ENCODE measurements at places on chromosomes 2 and 18. TPM values are rescaled to one million over a fixed set of nuclear protein-coding genes. Genes with fewer than 3 reads are reported as not detected.
A peak's percentile ranks its signal among the peaks of the same experiment; 100 is the strongest.

The NR4A2 gene
- 2.2 TPM for total RNA-seq

The ICOS gene
- total RNA-seq, result not detected

- DNase-seq, result no peak
Measured at GRCh38 chr18:33757037-33757436, 179.0 kb downstream of the ASXL3 start.

DNA sequence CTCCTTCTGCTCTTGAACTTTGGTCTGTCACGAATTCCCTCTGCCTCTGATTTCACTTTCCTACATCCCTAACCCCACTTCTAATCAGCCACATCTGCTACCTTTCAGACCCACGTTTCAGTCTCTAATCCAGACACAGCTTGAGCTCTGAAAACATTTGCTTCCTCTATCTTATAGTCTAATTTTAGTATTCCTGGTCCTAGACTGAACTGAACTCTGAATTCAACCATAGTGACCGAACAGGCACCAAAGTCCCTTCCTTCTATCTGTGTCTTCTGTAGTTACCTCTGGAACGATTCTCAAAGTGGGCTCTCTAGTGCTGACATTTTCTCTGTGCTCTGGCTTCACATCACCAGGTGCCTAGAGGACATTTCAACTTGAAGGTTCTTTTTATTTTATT is 156.2 kb downstream of the PDE11A start:
- no peak for DNase-seq

GRCh38 chr2:41182961-41183360 is 731.1 kb upstream of the SLC8A1 start:
- no peak for DNase-seq

The MC5R gene
- total RNA-seq, result not detected

GRCh38 chr2:212392043-212392442 is 146.6 kb downstream of the ERBB4 start:
- DNase-seq, result no peak

- no peak for DNase-seq
Measured at GRCh38 chr18:75235896-75236295, 25.3 kb downstream of the TSHZ1 start.

DNA sequence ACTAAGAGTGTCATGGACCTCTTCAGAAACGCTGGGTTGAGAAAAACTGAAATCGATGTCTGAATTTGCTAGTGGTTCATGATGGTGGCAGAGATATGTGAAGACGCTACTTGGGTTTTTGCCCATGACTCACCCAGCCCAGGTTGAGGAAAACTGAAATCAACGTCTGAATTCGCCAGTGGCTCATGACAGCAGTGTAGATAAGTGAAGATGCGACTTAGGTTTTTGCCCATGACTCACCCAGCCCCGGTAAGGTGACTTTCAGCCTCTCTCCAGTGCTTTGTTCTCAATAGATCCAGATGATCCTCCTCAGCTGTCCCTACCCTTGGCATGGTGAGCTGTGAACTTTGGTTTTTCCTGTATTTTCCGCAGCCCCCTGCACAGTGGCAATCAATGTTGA is 105.3 kb upstream of the SIX3 start:
- no peak for DNase-seq

The TLX2 gene
- total RNA-seq, result 21.2 TPM

The ANKRD30BL gene
- total RNA-seq, result 0.29 TPM

DNA sequence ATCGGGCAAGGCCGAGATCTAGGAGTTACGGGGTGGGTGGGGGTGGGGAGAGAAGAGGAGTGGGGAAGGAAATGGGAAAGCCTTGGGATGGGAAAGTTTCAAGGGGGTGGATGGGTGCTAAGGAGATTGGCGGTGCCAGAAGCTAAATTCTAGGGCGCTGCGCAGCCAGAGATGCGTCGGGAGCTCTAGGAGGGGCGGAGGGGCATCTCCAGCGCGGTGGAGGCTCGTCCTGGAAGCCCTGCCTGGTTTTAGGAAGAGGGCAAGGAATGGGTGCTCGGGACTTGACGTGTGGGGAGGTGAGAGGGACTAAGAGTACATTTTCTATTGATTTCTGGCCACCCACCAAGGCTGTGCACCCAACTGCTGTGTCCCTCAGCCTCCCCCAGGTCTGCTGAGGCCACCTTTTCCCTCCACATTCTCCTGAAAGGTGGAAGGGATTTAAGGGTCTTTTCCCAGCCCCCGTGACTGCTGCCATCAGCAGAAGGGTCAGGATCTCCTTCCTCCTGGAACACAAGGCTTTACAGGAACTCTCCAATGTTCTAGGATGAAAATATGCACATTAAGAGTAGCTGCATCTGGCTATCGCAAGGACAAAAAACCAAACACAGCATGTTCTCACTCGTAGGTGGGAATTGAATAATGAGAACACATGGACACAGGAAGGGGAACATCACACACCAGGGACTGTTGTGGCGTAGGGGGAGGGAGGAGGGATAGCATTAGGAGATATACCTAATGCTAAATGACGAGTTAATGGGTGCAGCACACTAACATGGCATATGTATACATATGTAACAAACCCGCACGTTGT is 1.4 kb downstream of the C2orf72 start:
- no peak for DNase-seq

GRCh38 chr2:66318009-66318561 is 116.8 kb upstream of the MEIS1 start:
- DNase-seq, result no peak

The SERPINB13 gene
- total RNA-seq, result not detected

DNA sequence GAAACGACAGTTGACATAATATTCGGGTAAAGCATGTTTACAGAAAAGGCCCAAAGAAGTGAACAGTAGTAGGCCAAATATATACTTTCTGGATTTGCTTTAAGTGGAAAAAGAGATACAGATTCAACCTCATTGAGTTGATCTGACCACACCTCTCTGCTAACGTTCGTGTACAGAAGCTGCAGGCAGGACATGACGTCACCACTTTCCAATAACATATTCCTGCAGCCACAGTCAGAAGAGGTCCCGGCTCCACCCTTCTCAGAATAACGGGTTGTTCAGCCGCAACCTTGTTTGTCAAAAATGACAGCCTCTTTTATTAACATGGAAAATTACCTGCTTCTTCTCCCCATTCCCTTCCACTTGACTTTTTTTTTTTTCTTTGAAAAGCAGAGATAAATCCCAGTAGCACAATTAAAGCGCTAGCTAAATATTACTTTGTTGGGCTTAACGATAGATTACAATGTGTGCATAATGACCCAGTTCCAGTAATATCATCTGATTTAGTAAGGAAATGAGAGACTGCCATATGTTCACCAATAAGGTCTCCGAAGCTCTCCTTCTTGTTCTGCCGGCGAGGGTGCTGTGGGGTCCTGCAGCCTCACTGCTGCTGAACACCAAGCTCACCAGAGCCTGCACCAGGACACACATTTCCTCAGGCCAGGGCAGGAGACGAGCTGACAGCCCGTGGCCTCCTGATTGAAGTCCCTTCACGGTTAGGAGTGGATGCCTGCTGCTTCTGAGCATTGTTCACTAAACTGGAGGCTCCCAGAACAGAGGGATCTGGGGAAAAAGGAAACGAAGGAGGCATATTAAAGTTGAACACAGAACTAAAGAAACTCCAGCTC is 451.0 kb upstream of the SALL3 start:
- DNase-seq, result no peak

The GCKR gene
- total RNA-seq, result 0.61 TPM

- DNase-seq, result no peak
Measured at GRCh38 chr2:64467096-64467843, 13.3 kb downstream of the LGALSL start.

- DNase-seq, result no peak
Measured at GRCh38 chr2:224927646-224928173, 114.6 kb downstream of the DOCK10 start.

The PGAP1 gene
- total RNA-seq, result 175 TPM

GRCh38 chr2:221120643-221121042 is 451.5 kb downstream of the EPHA4 start:
- DNase-seq, result no peak

DNA sequence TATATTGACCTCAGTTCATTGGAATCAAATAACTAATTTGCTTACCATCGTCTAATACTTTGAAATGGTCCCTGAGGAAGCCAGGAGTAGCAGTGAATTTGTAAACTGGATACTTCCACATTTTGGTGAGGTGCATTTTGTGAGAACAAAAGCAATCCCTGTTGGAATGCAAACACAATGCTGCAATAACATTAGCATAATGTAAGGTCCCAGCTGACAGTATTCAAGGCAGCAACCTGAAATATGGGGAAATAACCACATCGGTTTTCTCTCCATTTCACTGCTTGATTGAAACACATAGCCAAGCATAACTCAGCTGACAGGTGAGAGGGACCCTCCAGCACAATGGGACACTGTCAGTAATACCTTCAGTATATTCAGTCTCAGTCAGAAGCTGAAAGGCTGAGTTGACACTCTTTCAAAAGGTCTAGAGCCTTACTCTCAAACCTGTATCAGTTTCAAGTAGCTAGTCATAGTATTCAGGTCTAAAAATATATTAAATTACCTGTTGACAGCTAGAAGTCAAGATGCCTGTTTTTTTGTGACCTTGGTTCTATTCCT is 1311.9 kb upstream of the NRXN1 start:
- no peak for DNase-seq

- DNase-seq, result peak; percentile 97
Measured at GRCh38 chr2:26970244-26970927, at the start of gene MAPRE3. Gene MAPRE3 (plus strand): TSS chr2:26970637. CDS start chr2:27022219, 51,582 bp downstream.

Measured in glutamatergic neuron (in vitro differentiated cells).